Fibroblast of skin of right quadriceps (primary cell): ENCODE measurements at places on chromosomes 16 and 17.

- DNase-seq = no peak
These were observed 76.5 kb upstream of the ZNF423 start for GRCh38 chr16:49932434-49932833.

- DNase-seq = no peak
These were observed 138.4 kb upstream of the GSE1 start for GRCh38 chr16:85474621-85475217.

DNA sequence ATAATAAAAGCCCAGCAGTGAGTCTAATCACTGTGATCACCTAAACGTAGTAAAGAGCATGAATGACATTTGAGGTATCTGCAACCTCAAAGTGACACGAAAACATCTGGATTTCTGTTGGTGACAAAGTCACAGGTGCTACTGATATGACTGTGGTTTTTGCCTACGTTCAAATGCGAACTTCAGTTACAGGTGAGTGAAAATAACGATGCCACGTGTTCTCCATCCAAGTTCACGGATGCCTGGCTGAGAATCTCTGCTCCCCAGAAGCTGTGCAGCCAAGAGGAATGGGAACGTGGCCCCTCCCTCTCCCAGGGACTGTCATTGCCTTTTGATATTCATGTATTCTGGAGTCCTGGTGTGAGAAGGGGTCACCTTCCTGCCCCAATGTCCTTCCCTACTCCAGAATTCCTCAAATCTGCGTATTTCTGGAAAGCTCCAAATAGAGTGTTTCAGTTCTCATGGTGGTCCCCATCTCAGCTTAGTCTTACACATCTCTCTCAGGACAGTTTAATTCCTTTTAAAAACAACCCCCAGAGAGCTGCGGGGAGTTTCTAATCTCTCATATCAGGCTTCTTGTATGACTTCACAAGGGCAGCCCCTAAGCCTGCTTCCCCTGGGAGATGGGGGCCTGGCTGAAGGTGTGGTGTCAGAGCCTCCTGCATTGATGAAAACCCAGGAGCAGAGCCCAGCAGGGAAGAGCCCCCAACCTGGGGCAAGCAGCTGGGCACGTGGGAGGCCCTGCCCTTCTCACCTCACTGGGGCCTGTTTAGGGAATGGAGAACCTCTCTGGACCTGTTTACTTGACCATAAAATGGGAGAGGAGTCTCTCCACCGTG, 25.8 kb downstream of the PIK3R5 start:
- DNase-seq = no peak

GRCh38 chr17:48929812-48930165, 14.9 kb downstream of the SNF8 start:
- DNase-seq = no peak

- DNase-seq = no peak
These were observed 12.2 kb upstream of the SLX4 start for GRCh38 chr16:3623642-3624041.

- DNase-seq = no peak
These were observed 837.3 kb upstream of the SOX9 start for GRCh38 chr17:71283486-71283885.

- peak; percentile 72 for DNase-seq
These were observed 67.0 kb downstream of the PITPNC1 start for GRCh38 chr17:67443931-67444595.

- DNase-seq = no peak
These were observed 32.9 kb upstream of the TOB1 start for GRCh38 chr17:50899005-50899460.
